Regular cardiac myocyte (primary cell): ENCODE measurements at places on chromosomes 11 and 22. TPM values are rescaled to one million over a fixed set of nuclear protein-coding genes. Genes with fewer than 3 reads are reported as not detected.

Gene FOSL1
- 17.5 and 28.6 TPM in 2 replicates for total RNA-seq

Gene VSTM5
- under 0.01 TPM in 1 of 2 replicates, not detected in the other for total RNA-seq

Gene APOA5
- total RNA-seq = under 0.01 TPM in 1 of 2 replicates, not detected in the other

Gene DYNC2H1
- total RNA-seq = 21.3 and 57.2 TPM in 2 replicates
